ENCODE measurements at places on chromosomes 7 and 10.

DNA sequence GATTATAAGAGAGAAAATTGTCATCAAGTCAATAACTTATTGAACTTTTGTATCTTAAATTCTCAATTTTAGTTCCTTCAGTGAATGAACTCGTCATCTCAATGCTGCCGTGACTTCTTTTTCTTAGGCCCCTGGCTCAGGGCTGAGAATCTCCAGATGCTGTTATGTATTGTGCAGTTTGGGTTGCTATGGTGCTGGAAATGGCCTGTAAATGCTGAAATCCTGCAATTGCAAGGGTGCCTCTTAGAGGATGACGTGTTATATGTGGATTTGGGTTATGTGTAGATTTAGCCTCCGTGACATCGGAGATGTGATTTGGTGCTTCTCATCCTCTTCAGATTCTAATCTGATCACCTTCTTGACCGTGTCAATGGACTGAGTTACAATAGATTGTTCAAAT is 55.7 kb upstream of the ZRANB1 start:
- no peak for DNase-seq

DNA sequence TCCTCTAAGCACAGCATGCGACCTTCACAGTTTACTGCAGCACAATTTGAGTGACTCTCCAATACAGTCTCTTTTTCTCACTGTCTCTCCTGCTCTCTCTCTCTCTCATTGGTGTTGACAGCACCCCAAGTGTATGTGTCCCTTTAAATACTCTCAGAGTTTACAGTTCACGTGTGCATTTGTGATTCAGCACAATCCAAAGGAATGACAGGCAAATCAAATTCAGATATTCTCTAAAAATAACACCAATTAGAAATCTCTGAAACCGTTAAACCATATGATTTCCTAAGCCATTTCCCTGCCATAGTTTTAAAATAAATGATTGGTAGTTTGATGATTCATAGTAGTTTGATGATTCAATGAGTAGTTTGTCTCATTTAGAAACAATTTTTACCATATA is 104.0 kb upstream of the GAD2 start:
- DNase-seq, result peak; percentile 4

DNA sequence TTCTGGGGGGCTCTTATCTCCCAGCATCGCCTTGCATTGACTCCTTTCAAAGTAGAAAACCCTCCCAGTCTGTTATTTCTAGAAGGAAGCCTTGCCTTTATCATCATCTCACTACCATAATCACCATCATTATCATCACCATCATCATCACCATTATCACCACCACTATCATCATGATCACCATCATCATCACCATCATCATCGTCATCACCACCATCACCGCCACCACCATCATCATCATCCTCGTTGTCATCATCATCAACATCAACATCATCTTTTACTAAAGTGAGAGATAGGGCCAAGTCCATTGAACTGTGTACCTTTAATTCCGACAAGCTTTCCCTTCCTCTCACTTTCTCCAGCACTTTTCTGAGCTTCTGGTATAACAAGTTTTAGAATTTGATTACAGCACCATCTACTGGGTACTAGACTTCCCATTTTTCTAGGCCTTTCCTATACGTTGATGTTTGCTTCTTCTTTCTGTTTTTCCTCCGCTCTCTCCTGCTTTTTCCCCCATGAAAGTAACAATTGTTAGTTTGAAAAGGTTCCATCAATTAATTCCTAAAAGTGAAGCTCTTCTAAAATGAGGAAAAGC is 226.4 kb downstream of the BUB3 start:
- DNase-seq, result no peak

DNA sequence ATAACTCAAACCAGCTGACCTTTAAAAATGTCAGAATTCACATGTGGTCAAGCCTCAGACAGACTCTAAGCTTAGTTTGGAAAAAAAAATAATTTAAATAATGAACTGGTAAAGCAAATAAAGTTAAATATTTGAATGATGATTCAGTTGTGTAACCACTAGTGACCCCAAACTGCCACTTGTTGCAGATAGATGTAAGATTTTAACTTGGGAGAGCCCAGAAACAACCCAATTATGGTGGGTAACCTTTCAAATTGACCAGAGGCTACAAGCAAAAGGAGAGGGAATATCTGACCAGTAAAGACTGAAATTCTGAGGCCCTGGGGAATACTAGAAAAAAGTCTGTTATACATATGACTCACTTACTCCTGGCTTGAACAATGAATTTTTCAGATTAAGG is 268.1 kb downstream of the HPSE2 start:
- no peak for DNase-seq

- no peak for DNase-seq
Measured at GRCh38 chr7:85205754-85206153, 18.9 kb upstream of the SEMA3D start.
